Iris pigment epithelial cell (primary cell): ENCODE measurements at places on chromosomes 16 and 17.
A peak's percentile ranks its signal among the peaks of the same experiment; 100 is the strongest.

DNA sequence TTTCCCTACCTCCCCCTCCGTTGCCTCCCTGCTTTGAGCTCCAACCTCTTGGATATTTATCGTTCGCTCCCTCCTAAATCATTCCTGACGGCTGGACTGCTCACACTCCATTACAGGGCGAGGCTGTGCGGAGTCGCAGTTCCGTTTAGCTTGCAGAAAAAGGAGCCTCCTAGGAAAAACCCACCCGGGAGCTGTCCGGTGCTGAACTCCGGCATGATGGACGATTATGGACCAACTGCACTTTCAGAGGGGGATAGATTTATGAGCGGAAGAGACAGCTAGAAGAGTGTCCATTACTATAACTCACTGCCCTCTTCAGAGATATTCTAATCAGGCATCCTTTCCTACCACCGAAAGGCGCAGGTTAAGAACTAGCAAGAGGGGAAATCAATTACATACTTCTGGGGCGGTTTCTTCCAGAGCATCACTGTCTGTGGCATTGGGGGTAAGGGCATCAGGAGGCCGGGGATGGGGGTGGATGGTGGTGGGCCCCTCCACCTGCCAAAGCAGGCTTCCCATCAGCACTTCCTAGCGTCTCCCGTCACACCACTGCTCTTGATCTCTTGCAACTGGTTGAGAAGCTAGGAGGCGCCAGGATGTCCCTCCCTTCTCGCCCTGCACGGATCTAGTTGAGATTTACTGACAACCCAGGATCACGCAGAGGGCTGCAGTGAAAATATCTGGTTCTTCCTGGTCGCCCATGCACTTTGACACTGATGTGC is 251.2 kb downstream of the ENGASE start:
- peak; percentile 6 for DNase-seq

DNA sequence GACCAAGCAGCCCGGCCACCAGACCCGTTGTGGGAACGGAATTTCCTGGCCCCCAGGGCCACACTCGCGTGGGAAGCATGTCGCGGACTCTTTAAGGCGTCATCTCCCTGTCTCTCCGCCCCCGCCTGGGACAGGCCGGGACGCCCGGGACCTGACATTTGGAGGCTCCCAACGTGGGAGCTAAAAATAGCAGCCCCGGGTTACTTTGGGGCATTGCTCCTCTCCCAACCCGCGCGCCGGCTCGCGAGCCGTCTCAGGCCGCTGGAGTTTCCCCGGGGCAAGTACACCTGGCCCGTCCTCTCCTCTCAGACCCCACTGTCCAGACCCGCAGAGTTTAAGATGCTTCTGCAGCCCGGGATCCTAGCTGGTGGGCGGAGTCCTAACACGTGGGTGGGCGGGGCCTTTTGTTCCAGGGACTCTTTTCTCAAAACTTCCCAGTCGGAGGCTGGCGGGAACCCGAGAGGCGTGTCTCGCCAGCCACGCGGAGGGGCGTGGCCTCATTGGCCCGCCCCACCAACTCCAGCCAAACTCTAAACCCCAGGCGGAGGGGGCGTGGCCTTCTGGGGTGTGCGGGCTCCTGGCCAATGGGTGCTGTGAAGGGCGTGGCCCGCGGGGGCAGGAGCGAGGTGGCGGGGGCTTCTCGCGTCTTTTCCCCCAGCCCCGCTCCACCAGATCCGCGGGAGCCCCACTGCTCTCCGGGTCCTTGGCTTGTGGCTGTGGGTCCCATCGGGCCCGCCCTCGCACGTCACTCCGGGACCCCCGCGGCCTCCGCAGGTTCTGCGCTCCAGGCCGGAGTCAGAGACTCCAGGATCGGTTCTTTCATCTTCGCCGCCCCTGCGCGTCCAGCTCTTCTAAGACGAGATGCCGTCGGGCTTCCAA is at the start of gene SLC2A4:
Gene SLC2A4 (plus strand): TSS at position 645 of the 879 bp plus-strand sequence. CDS start 217 bp downstream, at position 862.
- DNase-seq: peak; percentile 92

GRCh38 chr17:29722411-29723198 is 99.9 kb upstream of the CORO6 start:
- peak; percentile 98 for DNase-seq

GRCh38 chr16:2270070-2270462 is 2.1 kb upstream of the RNPS1 start:
- DNase-seq: no peak

- DNase-seq: no peak
Measured at GRCh38 chr16:86220561-86220960, 289.8 kb upstream of the FOXF1 start.

- no peak for DNase-seq
Measured at GRCh38 chr16:81514568-81515258, 70.1 kb downstream of the CMIP start.

DNA sequence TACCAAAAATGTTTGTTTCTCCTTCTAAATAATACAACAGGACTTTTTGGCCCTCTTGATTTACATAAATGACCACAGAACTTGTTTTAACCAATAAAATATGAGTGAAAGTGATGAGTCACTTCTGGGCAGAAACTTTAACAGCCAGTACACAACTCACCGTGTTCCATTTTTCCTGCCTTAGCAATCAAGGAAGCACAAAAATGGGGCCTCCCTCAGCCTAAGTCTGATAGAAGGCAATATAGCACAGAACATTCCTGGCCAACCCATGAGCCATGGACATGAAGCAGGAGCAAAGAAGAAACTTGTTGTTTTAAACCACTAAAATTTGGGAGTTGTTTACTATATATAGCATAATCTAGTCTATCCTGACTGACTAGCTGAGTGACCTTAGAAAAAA is 61.1 kb upstream of the MTMR4 start:
- peak; percentile 86 for DNase-seq

DNA sequence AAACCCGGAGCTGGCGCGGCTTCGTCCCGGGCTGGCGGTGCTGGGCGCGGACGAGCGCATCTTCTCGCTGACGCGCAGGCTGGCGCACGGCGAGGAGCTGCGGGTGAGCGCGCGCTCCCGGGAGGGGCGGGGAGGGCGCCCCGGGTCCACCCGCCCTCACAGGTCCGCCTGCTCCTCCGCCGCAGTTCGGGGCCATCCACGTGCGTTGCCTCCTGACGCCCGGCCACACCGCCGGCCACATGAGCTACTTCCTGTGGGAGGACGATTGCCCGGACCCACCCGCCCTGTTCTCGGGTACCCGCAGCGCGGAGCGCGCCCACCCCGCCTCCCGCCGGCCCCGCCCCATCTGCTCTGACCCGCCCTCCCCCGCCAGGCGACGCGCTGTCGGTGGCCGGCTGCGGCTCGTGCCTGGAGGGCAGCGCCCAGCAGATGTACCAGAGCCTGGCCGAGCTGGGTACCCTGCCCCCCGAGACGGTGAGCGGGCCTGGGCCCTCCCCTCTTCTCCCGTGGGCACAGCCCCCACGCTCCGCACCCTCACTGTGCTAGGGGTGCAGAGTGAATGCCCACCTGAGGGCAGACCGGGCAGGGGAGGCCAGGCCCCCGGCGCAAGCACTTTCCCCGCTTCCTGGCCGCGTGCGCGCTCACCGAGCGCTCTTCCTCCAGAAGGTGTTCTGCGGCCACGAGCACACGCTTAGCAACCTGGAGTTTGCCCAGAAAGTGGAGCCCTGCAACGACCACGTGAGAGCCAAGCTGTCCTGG is 1.4 kb downstream of the HAGHL start:
- DNase-seq: peak; percentile 86

- no peak for DNase-seq
Measured at GRCh38 chr17:77862890-77863813, 95.4 kb upstream of the TNRC6C start.

GRCh38 chr17:72525225-72526015 is 404.6 kb downstream of the SOX9 start:
- no peak for DNase-seq

- DNase-seq: no peak
Measured at GRCh38 chr16:317583-317982, 34.6 kb downstream of the PDIA2 start.

GRCh38 chr17:7222093-7222971 is 2.6 kb downstream of the ACADVL start:
- no peak for DNase-seq

GRCh38 chr16:80580109-80580832 is 39.5 kb downstream of the DYNLRB2 start:
- peak; percentile 47 for DNase-seq

DNA sequence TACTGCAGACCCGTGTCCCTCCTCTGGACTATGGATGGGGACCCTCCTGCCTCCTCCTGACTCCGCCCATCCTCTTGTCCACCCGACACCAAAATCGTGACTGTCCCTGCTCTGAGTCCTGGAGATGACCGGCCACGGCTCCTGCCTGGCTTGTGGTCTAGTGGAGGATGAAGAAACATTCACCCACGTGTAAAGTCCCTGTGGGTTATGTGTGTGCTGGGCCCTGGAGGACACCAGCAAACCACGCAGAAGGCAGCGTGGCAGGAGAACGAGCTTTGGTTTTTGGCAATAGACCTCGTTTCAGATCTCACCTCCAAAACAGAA is 11.9 kb downstream of the SPNS2 start:
- no peak for DNase-seq

DNA sequence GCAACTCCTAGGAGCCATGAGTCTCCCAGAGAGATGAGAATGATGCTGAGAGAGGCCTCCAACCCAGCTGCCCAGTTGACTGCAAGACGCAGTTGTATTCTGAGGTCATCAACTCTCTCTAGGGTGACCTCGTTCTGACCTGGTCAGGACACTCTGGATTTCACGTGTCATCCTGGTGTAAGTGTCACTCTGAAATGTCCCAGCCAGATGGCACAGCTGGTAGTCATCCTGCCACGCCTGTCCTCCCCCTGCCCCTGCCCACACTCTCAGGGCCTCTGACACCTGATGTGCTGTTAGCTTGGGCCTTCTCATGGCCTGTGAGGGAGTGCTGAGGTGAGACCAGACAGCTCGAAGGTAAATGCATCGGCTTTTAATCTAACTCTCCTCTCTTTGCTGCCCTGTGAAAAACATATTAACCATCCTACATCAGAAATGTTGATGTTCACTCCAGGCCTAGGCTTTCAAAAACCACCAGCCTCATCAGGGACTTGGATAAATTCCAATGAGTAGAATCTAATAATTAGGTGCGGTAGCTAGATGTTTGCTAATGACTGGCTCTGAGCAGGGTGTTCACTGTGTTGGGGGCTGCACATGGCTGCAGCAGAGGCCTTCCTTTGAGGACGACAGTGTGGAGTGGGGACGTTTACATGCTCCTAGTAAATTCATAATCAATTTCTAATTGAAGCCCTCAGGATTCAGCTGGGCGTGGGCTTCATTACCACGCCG is 13.8 kb downstream of the MLYCD start:
- no peak for DNase-seq

DNA sequence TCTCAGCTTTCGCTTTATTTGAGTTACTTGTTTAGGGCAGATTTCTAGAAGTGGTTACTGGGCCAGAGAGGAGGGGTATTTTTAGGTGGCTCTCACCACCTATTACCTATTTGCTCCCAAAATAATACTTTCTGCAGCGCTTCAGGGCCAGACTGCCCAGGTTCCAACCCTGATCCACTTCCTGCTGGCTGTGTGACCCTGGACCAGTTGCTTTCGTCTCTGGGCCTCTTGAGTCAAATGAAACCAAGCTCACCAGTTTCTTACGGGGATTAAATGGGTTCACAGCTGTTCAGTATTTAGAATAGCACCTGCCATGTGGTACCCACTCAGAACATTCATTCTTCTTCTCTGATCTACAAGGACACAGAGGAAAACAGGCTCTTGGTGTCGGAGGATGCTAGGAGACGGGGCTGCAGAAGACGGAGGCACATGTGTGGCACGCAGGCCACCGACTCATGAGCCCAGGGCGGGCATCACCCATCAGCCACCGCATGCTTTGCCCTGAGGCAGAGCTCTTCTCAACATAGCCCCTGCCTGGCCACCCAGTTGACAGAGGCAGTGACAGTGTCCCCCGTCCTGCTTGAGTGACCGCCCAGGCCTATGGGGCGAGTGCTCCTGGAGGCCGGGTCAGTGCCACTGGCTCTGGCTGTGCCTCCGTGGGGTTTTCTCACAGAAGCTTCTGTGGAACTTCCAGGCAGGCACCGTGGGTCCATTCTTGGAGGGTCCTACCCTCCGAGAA is 149.0 kb upstream of the PLCG2 start:
- no peak for DNase-seq

- DNase-seq: no peak
Measured at GRCh38 chr17:57530026-57530425, 215.1 kb downstream of the CCDC182 start.

- no peak for DNase-seq
Measured at GRCh38 chr17:78787444-78787843, 5.4 kb upstream of the CYTH1 start.

DNA sequence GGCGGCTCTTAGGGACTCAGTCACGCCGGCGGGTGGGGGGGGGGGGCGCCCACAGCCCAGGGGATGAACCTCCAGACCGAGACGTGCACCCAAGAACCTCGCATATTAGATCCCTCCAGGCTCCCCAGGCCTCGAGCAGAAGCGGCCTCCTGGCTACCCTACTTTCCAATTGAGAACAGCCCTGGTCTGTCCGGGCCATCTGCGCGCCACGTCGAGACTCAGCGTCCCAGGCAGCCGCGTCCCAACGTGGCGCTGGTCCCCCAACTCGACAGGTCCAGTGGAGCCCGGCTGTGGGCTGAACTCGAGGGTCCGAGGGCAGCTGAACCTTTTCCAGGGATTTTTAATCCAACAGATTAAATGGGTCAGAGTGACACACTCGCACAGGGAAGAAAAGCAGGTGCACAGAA is 2.3 kb upstream of the IRX3 start:
- DNase-seq: no peak

- DNase-seq: no peak
Measured at GRCh38 chr16:57616241-57616640, 12.2 kb upstream of the ADGRG1 start.

- DNase-seq: no peak
Measured at GRCh38 chr17:42985225-42985624, 4.9 kb downstream of the RUNDC1 start.

DNA sequence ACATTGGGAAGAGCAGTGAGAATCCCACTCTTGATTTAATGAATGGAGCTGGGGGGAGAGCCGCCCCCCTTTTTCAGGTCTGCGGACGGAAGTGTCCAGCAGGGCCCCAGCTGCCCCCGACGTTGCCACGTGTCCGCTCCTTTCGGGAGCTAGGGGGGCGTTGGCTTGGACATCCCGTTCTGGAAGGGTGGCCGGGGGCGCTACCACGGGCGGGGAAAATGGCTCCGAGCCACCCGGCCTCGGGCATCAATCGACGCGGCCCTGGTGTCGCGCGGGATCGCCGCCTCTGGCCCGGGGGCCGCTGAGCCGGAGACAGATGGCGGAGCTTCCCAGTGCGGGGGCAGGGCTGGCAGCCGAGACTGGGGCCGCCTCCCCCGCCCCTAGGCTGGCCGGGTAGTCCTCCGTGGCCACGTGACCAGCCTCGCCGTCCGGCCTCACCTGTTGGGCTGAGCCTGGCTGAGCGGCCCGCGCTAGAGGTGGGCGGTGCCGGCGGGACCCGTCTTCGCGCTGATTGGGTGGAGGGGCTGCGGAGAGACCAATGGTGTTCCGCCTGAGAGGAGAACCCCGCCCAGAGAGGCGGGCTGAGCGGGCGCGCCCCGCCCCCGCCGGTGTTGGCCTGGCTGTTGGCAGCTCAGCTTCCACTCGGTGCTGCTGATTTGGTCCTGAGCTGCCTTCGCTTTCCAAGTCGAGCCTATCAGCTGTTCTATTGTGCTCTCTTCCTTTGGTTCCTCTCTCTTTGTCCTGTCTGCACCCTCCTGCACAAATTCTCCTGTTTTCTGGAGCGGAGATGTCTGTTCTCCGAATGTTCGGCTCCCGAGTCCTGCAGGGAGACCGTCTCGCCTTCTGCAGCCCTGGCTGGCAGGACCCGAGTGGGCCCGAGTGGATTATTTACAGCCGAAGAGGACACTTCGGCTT is 8.3 kb downstream of the HS3ST3B1 start:
- peak; percentile 98 for DNase-seq
